ENCODE measurements at places on chromosomes 16 and 17.

GRCh38 chr16:3022208-3022683 lies 1.5 kb downstream of the HCFC1R1 start:
- DNase-seq = peak; percentile 91

- no peak for DNase-seq
These were observed 63.4 kb upstream of the ZNF750 start for GRCh38 chr17:82902972-82903874.

DNA sequence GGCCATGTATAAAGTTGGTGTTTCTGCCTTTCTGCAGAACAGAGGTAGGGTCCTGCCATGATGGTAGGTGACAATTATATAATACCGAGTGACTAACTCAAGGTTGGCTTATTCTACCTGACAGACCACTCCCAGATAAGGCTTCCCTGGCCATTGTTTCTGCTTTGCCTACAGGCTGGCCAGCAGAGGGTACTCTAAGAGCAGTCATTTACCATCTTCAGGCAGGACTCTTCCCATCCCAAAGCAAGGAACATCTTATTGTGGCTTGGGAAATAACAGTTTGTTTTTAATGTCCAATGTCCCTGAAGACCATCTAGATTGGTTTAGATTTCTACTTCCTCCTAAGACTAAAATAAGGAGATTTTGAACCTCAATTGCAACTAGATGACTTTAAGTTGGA lies 74.1 kb downstream of the SNX11 start:
- no peak for DNase-seq

DNA sequence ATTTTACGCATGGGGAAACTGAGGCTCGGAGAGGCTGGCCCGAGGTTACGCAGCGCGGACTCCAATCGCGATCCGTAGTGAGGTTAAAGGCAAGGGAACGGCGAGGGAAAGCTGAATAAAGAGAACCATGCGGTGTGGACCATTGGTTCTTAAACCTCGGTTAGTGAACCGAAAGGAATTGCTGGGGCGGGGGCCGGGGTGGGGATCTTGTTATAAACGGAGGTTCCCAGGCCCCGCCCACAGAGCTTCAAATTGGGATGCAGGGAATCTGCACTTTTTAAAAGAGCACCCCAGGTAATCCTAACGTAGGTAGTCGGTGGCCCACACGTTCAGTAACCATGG lies 524 bp downstream of the IQCK start:
- no peak for DNase-seq

GRCh38 chr16:89289428-89290395 lies 72.2 kb downstream of the ZNF778 start:
- peak; percentile 21 for DNase-seq

All from GM04504 (cell line).